ENCODE measurements at places on chromosomes 2 and 18.
A peak's percentile ranks its signal among the peaks of the same experiment; 100 is the strongest.

DNA sequence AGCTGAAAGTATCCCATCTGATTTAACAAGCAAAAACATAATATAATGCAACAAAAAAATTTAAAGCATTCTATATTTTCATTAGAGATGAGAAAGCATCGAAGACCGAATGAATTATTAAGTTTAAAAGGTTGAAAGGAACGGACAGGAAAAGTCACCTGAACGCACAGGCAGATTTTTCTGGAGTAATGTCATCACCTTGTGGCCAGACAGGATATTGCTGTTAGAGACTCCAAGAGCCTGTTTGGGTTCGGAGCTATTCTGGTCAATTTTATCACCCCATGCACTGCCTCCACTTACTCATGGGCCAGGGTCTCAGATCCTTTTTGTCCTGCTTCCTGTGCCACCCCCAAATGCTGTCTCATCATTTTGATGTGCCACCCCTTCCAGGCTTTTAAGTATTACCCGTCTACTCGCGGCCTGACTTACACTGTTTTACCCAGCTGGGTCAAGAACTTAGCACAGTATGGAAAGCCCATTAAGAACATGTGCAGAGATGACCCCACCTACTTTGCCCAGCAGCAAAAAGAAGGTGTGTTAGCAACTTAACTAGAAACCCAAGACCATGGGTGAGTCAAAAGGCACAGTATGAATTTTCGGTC, 27.3 kb downstream of the GKN2 start:
- DNase-seq: peak; percentile 30

DNA sequence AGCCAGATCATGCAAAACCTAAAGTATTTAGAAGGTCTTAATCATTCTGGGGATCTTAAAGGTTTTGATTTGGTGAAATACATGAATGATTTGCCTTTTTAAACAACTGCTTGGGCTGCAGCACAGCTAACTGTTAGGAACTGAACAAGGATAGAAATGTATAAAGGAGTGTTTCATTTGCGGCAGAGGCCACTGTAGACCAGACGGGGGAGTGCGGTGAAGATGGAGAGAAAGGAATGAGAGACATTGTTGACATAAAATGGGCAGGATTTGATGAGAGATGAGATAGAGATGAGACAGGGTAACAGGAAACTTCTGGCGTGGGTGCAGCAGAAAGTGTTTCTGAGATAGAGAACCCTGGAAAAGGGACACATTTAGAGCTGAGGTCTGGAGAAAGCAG, 308.1 kb downstream of the TMX3 start:
- DNase-seq: no peak

- DNase-seq: peak; percentile 18
Observed at GRCh38 chr2:55175254-55176093, 56.6 kb downstream of the CLHC1 start.

DNA sequence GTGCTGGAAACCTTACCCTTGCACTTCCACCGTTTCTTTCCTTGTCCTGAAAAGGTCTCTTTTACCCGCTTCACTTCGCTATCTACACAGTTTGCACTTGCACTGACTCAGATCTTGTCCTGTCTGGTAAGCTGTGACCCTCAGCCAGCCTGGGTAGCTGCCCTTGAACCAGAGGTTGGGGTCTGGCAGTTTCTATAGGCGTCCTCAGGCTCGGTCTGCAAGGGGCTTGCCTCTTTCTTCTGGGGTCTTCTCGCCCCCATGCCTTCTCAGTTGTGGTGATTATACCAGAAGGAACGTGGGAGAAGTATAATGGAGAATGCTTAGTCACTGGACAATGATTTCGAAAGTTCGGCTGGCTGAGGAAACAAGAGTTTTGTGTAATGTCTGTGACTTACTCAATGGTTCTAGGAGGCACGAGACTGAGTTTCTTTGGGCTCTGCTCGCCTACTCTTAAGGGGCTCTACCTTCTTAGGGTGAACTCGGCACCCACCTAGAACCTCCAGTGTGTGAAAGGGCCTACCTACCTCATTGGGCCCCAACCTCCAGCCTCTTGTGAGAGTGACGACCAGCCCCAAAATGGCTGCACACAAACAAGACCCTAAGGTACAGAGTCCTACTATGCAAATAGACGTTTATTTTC, 6.9 kb upstream of the STAT1 start:
- DNase-seq: no peak

DNA sequence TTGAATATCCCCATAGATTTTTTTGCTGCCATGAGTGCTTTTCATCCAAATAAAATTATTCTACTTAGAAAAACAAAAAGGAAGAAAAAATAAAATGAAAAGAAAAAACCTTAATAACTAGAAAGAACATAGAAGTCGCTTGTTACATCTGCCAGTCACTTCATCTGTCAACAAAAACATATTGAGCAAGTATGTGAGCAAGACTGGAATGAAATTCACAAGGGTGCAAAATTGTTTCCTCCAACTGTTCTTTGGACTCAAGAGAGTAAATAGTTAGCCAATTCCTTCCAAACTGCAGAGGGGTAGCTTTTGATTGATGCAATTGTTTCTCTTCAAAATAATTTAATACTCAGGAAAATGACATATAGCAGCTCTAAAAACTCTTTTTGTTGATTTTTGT, 336.3 kb upstream of the CDH7 start:
- no peak for DNase-seq
